ENCODE measurements at places on chromosomes 5 and 9.
A peak's percentile ranks its signal among the peaks of the same experiment; 100 is the strongest.

- no peak for DNase-seq
These were observed 211.0 kb downstream of the SNX18 start for GRCh38 chr5:54728588-54728915.

DNA sequence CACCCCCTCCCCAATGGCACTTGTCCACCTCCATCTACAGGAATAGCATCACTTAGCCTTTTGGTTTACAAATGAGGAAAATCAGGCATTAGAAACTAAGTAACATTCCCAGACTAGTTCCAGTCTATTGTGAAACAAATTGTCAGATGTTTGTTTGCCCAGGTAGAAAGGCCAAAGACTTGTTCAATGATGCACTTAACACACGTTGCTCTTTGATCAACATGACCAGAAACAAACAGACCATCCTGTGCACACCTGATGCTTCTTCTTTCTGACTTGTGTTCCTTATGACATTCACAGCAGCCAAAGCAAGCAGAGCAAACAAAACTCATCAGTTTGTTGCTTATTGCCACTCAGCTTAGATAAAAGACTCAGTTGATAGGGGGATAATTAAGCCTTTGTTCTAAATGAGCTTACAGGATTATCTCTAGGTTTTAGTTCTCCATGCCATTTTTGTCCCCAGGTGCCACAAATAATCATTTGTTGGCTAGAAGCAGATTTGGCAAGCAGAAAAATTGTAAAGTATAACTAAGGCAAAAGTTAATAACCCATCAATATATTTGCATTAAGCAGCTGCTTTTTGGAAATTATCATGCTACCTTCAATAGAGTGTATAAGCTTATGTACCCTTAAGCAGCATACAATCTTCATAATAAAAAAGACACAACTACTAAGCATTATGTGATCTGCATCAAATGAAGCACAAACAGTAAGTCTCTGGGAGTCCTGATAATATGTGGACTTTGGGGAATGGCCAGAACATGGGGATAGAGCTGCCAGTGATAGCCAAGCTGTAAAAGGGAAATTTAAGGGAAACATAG lies 26.3 kb upstream of the FST start:
- DNase-seq: no peak

DNA sequence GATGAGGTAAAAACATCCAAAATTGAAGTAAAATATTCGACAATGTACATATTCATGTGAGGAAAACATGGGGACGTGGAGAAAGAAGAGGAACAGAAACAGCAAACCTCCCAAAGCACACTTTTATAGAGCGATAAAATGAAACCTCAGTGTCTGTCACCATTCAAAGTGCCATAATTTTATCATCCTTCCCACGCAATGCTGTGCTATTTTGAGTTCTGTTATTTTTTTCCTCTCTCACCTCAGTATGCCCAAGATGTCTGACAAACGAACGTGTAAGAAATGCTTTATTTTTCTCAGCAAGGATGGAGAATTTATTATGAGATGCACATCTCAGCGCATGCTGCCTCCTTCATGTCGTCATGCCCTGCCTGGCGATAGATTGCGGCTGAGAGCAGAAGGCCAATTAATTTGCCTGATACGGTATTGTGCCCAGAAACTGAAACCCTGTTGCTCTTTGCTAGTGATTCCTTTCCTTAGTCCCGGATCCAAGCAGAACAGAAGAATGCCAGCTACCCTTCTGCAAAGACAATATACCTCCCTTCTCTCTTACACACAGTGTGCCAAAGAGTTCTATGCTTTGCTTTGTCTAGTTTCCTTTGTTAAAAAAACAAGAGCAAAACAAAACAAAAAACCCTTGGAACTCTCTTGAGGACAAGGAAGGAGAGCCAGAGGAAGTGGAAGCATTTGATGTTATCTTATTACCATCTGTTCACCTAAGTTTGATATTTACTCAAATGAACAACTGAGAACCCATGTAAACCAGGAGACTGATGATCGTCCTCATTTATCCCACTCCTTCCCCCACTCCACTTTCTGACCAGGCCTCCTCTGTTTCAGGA lies 192.4 kb downstream of the SEMA6A start:
- no peak for DNase-seq

DNA sequence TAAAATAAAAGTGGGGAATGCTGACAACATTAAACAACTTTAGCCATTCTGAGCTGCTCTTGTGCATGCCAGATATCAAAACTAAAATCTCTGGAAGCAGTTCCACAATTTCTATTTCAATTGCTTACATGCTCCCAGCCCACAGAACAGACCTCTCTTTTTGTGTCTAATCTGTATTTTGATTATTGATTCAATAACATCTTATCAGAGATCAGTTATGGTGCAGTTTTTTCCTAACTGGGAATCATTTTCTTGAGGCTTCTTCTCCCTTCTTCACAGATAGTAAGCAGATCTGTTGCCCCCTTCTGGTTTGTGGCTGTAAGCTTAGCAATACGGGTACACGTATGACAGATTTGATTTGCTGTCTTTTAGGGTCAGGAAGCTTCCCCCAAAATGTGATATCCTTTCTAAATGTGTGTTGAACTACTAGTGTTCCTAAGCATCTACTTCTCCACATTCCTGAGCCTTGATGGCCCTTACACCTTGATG lies 39.4 kb downstream of the MRPS27 start:
- peak; percentile 20 for DNase-seq

GRCh38 chr9:133862585-133863256 lies 124.6 kb upstream of the SARDH start:
- peak; percentile 63 for DNase-seq

GRCh38 chr5:96680759-96681470 lies 18.7 kb downstream of the CAST start:
- DNase-seq: no peak

DNA sequence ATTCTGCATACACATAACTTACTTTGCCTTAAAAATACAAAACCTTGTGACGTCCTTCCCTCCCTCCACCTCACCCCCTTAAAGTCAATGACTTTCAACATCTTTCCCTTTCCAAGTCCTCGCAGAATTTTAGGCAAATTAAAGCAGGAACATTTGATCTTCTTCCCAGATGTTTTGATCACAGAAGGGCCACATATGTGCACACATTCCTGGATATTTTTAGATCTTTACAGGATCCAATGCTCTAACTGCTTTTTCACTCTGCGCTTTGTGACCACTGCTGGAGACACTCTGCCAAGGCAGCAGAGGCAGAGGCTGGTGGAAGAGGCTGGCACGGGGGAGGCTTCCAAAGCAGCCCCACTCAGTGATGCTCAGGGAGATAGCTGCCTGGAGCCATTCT lies 130.7 kb downstream of the SEC61B start:
- DNase-seq: no peak

DNA sequence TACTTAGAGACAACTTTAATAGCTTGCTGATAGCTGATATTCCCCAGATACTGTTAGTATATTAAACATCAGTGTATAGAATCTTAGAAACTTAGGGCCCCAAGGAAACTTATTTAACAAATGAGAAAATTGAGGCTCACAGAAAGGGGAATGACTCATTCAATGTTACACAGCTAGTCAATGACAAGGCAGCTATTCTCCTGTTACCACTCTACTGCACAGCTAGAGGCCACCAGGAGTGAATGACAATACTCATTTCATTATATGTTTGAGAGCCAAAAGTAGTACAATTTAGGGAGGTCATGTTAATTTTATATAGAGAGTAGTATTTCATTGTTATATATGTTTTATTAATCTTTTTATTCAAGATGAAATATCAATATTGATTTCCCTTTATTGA lies 33.2 kb upstream of the PCDHB1 start:
- DNase-seq: no peak

DNA sequence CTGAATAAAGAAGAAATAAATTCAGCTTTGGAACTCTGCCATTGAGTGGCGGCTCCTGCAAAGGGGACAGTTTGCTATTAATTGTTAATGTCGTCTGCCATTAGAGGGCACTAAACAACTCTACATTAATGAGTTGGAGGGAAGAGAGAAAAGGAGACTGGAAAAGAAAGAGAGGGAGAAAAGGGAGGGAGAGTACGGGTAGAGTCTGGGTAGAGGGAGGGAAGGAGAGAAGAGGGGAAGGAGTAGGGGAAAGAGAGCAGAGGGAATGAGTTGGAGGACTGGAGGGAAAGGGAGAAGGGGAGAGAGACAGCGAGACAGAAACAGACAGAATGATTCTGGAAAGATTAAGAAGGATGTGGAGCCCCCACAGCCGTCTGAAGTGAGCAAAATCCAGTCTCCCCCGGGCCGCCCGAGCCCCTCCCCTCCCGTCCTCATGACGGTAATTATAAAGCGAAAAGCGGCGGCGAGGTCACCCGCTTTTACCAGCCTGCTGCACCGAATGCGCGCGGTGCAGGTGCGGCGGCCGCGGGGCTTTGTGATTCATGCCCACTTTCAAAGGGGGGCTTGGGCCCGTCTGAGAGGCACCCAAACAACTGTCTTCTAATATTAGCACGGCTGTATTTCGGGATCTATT lies 1.9 kb upstream of the FST start:
- DNase-seq: peak; percentile 52

DNA sequence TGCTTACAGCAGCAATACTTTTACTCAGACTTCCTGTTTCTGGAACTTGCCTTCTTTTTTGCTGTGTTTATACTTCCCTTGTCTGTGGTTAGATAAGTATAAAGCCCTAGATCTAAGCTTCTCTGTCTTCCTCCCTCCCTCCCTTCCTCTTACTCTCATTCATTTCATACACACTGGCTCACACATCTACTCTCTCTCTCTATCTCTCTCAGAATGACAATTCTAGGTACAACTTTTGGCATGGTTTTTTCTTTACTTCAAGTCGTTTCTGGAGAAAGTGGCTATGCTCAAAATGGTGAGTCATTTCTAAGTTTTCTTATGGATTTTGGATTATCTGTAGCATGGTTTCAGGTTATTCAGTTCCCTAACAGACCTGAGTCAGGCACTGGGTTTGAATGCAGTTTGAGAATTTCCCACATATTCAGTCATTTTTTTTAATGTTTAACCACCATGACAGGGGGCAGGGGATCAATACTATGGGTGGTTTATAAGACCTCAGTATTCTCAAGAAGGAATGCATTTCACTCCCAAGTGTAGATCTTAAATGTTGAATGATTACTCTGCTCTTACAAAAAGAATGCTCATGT lies at the start of gene IL7R:
Gene IL7R, plus strand, starts transcription at position 127 of the 587 bp plus-strand sequence. Its CDS starts 87 bp downstream, at position 214.
- DNase-seq: no peak

DNA sequence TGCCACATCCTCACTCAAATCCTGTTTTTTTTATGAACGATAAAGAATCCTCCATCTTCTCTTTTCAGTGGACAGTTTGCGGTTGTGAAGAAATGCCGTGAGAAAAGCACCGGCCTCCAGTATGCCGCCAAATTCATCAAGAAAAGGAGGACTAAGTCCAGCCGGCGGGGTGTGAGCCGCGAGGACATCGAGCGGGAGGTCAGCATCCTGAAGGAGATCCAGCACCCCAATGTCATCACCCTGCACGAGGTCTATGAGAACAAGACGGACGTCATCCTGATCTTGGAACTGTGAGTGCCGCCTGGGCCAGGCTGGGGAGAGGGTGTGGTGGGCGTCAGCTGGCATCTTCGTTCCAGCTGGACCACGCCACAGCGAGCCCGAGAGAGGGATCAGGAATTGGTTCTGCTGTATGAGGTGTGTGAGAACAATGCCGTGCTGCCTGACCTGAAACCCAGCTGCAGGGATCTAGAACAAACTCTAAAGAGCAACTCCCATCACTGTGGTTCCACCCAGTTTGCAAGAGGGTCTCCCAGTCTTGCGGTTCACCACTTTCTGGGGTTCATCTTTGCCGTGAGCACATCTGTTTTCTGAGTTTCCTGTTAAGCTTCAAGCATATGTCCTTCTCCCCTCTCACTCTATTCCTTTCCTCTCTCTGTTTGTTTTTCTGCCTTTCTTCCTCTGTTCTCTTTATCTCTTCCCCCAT lies 107.4 kb downstream of the DAPK1 start:
- no peak for DNase-seq

DNA sequence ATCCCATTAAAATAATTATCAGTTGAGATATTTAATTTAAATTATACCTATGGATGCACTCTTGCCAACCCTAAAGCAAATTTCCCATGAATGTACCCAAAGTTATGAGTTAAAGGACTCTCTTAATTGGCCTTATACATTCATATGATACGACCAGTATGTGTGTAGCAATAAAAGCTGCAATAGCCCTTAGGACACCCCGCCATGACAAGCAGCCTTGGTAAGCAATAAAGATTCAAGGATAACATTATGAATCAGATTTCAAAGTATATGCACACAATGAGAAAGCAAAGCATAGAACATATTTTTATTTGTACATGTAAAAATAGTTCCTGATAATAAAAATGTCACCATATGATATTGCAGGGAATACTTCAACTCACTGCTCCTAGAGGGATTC lies 1699.3 kb upstream of the CDH9 start:
- DNase-seq: no peak

- no peak for DNase-seq
These were observed 249.0 kb downstream of the ARHGAP26 start for GRCh38 chr5:143019157-143019556.

DNA sequence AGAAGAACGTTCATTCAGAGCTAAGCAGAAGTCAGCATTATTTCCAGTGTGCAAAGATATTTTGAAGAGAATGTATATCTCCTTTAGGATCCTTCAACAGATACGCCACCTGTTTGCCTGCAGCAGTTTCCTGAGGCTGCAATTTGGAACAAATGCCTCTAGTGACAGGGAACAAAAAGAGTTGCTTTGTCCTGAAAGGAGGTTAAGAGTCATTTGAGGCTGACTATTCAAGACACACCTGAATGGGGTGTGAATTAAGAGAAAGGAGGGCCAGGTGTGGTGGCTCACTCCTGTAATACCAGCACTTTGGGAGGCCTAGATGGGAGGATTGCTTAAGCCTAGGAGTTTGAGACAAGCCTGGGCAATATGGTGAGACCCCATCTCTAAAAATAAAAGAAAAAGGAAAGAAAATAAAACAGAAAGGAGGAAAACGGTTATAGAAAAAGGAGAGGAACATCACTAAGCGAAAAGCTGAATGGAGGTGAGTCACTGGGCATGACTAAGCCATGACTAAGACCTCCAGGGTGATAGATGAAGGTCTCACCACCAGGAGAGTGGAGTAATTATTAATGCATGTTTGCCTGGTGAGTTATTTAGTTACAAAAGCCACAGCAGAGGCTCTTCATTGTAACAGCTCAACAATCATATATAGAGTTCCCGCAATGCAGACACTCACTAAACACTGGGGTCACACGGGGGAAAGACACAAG lies 255.2 kb upstream of the TNC start:
- no peak for DNase-seq

DNA sequence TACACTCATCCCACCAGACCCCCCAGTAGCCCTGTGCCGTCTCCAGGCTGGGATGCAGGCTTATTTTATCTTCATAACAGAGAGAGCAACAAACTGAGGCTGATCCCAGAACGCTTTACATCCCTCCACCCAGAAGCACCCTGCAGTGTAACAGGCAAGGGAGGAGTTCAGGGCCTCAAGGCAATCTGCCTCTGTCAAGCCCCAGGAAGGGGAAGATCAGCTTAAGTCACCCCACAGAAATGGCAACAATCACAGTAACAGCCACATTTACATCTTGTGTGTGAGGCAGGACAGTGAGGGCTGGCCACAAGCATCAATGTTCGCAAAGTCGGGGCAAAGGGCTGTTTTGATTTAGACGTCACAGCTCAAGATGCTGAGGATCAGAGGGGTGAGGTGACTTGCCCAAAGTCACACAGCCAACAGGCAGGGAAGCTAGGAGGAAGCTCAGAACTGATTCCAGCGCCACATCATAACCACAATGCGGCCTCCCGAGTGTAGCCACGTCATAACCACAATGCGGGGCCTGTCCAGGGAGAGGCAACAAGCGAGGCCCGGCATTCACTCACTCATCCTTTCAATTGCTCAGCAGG lies 14.4 kb downstream of the STK10 start:
- no peak for DNase-seq
